ENCODE measurements at places on chromosomes 6 and 20.

DNA sequence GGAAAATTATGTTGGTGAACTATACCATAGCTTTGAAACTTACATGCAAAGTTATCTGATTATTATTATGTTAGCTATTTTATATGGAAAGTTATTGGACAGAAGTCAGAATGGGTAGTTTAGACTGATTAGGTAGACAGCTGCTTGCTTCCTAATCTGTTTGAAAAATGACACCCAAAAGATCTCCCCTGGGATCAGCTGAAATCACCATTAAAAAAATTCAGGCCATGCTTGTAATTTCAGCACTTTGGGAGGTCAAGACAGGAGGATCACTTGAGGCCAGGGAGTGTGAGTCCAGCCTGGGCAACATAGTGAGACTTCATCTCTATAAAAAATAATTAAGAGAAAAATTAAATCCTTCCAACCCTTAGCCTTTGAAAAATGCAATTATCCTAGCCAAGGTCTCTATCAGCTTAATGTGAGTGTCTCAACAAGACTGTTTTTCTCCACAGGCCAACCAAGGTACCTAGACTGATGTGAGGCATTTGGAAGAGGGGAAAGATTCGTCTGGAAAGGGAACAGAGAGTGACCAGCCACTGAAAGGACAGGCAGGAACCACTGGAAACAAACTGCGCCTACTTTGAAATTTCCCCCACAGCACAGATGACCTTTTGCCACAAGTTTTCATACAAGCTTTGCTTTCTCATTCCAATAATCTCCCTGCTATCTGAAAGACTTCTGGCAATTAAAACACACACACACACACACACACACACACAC is 232.3 kb downstream of the GMPR start:
- DNase-seq, result peak; percentile 81

- no peak for DNase-seq
Measured at GRCh38 chr6:50381099-50381415, 331.3 kb upstream of the DEFB112 start.

- peak; percentile 59 for DNase-seq
Measured at GRCh38 chr20:35523298-35523888, 6.1 kb downstream of the C20orf173 start.

- no peak for DNase-seq
Measured at GRCh38 chr6:93751969-93752368, 332.6 kb upstream of the EPHA7 start.

- DNase-seq, result no peak
Measured at GRCh38 chr6:113690281-113691259, 166.6 kb upstream of the MARCKS start.

DNA sequence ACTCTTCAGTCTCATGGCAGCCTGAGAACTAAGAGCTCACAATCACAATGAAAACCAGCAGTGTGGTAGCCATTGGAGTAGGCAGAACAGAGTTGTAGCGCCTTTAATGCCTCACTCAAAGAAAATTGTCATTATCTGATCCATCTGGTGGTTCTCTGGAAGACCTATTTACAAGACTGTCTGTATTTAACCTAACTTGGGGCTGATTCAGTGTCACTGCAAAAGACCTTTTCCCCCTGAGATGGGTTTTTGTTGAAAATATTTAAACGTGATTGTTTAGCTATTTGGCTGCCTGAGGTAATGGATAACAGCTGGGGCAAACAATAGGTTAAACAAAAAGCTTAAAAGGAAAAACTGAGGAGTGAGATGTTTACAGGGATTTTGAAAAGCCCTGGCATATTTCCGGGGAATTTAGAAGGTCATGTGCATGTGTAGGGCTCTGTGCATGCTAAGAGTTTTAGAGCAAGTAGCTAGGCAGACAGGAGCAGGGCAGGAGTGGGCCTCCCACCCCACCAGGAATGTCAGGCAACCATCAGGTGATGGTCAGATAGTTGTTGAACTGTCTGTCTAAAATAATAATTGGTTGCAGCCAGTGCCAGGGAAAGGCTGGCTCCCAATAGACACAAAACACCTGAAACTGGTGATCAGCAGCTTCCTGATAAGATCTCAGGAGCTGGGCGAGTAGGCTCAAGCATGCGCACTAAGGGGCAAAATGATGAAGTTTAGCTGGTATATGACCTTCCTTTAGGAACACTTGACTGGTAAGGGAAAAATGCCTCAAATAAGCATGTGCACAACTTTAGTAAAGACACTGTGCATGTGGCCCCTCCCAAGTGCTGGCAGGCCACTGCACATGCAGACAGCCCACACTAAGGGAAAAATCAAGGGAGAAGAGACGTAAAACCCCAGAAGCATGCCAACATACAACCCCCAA is 70.8 kb upstream of the AKIRIN2 start:
- DNase-seq, result peak; percentile 3

- DNase-seq, result peak; percentile 51
Measured at GRCh38 chr6:47655719-47656595, 42.4 kb upstream of the ADGRF4 start.

GRCh38 chr6:137552146-137552545 is 58.0 kb upstream of the OLIG3 start:
- no peak for DNase-seq

DNA sequence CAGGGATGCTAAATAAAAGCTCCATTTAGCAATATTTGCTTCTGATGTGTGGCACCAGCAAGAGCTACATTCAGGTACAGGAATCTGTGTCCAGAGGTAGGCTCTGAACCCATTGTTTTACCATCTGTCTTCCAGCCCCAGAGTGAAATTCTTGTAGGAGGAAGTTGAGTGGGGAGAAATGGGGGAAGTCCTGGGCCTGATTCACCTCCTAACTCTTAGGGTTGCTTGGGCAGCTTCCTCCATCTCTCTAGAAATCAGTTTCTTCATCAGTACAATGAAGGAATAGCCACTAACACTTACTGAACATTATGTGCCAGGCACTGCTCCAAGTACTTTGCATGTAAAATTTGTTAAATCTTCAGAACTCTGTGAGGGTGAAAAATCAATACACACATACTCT is 35.1 kb upstream of the TSPYL1 start:
- no peak for DNase-seq
